ENCODE measurements at places on chromosomes 1 and 21.

- DNase-seq, result no peak
These were observed 13.5 kb downstream of the COL6A1 start for GRCh38 chr21:45994759-45995685.

GRCh38 chr1:159196543-159196942 lies 8.1 kb upstream of the ACKR1 start:
- DNase-seq, result no peak

DNA sequence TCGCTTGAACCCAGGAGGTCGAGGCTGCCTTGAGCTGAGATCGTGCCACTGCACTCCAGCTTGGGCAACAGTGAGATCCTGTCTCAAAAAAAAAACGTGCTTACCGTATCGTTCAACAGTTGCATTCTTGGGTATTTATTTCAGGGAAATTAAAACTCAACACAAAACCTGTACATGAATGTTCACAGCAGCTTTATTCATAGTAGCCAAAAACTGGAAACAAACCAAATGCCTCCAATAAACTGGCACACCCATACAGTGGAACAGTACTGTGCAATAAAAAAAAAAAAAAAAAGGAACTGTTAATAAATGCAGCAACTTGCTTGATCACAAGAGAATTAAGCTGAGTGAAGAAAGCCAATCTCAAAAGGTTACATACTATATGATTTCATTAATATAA lies 6.7 kb downstream of the KHDRBS1 start:
- DNase-seq, result no peak

DNA sequence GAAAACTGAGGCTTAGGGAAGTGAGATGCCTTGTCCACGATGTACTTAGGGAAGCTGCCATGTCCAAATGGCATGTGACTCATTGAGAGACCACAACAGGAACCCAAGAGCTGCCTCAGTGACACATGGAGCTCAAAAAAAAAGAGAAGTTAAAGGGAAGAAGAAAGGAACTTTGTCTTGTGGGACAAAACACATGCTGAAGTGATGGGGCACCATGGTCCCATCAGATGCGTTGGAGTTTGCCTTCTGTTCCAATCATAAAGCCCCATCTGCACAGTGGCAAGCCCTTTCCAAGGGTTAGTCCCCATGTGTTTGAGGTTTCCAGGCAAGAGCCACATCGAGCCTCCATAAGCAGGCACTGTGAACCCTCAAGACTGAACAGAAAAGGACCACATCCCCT lies 8.0 kb downstream of the MED8 start:
- DNase-seq, result no peak

DNA sequence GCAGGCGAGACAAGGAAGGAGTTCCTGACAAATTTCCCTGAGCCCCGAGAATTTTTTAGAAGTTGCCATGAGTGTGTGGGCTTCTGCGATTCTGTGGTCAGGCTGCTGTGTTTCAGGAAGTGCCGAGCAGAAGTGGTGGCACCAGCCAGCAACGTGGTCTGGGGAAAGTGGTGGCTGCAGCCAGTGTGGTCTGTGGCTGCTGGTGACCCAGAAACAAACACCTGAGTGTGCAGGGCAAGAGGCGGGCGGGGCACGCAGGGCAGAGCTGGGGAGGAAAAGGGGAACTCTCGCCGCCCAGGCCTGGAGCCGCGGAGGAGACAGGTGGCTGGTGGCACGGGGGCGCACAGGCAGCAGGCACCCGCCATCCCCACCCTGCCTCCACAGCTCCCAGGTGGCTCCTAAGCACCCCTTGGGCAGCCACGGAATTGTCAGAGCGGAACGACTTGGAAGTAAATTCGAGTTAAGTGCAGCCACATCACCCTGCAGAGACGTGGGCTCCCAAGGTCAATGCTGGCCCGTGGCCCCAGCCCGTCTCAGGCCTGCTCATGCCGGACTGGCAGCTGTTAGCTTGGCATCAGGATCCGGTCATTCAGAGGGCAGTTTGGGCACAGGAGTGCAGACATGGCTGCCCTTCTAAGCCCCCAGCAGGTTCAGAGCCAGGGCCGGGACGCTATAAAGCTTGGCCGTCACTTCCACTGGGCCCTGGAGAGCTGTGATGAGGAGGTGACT lies 25.1 kb downstream of the PRDM16 start:
- DNase-seq, result no peak

DNA sequence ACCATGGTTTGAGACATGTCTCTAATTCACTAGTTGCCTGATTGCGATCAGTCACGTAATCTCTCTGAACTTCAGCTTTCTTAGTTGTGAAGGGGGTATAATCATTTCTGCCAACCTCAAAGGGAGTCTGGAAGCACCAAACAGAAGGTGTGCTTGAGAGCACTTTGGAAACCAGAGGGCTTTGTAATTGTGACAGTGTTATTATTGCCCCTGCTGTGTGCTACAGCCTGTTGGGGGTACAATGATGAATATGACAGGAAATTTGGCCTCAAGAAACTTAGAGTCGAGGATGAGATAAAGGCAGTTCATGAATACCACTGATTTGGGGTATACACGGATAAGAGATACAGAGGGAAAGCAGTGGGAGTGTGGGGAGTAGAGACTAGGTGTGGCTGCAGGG lies 150.2 kb upstream of the CD34 start:
- DNase-seq, result no peak

DNA sequence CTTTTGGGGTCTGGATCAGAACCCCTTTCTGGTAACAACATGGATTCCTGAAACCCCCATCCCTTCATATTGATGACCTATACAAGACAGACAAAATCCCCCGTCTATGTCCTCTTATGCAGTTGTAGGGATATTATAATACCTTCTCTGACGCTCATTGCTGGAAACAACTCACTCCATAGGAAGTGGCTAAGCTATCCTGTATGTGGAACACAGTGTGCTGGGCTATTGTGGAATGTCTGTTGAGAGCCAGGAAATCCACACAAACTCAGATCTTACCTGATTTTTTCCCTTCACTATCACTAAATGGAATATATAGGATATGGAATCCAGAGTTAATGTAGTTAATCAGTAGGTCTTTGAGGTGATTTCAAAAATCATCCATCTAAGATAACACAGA lies 17.7 kb upstream of the PIK3R3 start:
- no peak for DNase-seq

DNA sequence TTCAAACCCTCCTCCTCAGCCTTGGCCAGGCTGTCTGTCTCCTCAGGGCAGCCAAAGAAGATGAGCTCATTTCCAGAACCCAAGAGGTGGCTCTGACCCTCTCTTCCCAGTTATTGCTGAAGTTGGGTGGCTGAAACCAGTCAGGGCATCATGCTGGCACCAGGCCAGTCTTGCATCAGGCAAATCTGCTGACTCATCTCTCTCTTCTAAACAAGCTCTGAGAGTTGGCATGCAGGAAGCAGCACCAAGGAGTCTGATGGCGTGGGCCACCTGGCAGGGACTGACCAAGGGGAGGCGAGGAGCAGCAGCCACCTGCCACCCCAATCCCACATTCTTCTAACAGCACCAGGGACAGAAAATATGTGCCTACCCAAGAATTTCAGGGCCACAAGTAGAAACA lies 104.8 kb upstream of the ATP1A1 start:
- no peak for DNase-seq
